ENCODE measurements at places on chromosomes 6 and 20.

DNA sequence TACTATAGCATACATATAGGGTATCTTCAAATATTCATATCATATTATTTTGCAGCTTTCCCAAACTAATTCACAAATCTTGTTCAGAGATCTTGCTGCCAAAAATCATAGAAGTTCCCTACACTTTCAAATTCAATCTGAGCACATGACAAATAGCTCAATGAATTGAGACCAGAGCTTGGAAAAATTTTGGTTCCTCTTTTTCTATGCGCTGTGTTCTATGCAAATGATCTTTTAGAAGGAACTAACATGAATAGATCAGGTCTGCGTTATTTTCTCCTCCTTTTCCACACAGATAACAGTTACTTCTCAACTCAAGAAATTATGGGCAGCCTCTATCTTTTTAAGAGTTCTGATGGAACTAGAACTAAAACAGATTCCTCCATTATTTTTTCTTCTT is 316.3 kb downstream of the ARHGAP18 start:
- DNase-seq: no peak

DNA sequence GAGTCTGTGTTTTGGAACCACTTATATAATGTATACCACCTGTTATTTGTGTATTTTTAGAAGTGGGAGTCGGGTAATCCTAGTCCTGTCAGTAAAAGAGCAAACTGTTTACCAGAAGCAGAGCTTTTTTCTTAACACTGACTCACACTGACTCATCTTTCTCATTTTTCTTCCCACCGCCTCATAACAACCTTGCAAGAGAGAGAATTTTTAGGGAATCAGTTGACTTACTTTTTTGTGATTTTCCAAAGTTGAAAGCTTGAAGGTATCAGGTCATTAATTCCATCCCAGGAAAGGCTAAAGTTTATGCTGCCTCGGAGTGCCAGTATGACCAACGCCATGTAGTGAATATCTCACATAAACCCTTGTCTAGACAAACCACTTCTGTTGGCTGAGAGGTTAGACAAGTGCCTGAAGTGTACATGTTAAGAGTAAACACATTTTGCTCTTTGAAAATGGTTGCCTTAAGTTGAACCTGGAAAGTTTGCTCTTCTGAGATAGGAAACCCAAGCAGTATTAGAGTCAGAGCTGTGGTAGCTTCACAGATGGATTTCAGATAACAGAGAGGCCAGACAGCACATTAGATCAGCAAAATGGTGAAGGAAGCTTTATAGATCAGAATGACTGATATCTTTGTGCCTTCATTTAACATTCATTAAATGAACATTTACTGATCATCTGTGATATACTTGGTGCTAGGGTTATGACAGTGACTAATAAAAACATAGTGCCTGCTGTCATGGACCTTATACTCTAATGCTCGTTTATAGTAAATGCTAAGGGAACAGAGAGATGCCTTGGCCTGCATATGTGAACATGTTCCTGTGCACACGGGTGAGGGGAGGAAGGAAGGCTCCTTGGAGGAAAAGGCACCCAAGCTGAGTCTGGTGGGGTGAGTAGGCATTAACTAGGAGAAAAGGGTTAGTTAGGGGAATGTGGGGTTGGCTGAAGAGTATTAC is 29.1 kb upstream of the PKIG start:
- no peak for DNase-seq

DNA sequence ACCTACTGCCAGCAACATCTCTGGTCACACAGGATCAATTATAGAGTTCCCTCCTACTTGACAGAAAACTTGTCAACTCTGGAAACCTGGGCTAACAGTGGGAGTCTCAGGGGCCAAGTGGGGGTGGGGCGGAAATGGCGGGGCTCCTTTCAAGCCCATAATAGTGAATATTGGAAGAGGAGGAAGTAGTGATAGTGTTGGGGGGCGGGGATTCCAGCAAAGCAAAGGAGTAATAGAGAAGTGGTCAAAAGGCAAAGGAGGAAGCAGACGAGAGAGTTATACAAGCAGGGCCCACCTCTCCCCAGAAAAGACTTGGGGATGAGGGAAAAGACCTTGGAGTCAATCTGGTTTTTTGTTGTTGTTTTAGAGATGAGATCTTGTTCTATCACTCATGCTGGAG is 2.1 kb downstream of the DEF6 start:
- no peak for DNase-seq

GRCh38 chr6:160263196-160263939 is 4.7 kb upstream of the SLC22A2 start:
- no peak for DNase-seq

All from effector memory CD8-positive, alpha-beta T cell (primary cell).